ENCODE measurements at places on chromosomes 13 and 19.

DNA sequence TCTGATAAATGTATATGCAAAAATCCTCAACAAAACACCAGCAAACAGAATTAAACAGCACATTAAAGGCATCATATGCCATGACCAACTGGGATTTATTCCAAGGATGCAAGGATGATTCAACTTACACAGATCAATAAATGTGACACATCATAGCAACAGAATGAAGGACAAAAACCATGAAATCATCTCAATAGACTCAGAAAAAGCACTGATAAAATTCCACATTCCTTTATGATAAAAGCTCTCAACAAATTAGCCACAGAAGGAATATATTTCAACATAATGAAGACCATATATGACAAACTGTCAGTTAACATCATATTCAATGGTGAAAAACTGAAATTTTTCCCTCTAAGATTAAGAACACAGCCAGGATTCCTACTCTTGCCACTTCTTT, 691.6 kb downstream of the DIAPH3 start:
- no peak for DNase-seq

DNA sequence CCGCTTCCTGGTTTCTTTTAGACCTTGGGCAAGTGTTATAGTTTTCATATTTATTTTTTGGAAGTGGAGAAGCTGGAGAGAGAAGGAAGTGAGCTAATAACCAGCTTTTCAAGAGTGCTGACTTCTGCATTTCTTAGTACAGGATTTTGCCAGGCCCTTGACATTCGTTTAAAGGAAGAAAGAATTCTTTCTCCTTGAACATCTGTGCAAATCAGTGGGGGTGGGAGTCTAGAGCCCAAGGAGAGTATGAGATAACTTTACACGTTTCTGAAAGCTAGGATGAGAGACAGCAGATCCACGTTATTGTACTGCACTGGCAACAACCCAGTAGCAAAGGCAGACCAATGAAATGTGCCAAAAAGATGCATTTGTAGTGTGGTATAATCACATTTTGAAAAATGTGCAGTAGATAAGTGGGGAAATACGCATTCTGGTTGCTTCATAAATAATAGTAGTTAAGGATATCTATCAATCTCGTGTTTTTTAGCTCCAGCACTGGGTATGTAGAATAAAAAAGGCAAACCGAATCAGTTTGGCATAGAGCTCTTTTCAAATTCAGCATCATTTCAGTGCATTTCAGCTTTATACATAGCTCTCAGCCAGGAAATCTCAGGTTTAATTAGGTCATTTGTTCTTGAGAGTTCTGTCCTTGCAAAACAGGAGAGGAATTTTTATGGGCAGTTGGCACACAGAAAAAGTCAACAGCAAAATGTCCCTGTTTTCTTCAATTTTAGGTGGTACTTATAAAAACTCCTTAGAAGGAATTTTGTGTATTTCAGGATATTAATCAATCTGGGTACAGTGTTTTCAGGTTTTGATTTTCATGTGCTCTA, 4.3 kb downstream of the RNF113B start:
- no peak for DNase-seq

GRCh38 chr19:4012092-4012974, 4.8 kb downstream of the PIAS4 start:
- no peak for DNase-seq

- peak; percentile 7 for DNase-seq
Measured at GRCh38 chr19:51742789-51743188, 8.9 kb downstream of the FPR1 start.

GRCh38 chr19:52270266-52270885, 989 bp downstream of the ZNF766 start:
- peak; percentile 1 for DNase-seq

DNA sequence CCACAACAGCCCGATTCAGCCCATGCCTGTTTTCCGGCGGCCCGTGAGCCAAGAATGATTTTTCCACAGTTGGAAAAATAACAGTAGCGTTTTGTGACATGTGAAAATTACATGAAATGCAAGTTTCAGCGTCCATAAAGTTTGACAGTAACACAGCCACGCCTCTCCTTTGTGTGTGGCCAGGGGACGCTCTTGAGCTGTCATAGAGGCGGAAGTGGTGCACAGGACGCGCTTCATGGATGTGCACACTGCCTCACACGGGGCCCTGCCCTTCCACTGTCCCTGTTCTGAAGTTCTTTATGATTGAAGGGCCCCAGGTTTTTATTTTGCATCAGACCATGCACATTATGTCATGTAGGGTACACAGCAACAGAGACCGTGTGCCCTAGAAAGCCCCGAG, 12.4 kb upstream of the ELAVL1 start:
- DNase-seq: no peak

DNA sequence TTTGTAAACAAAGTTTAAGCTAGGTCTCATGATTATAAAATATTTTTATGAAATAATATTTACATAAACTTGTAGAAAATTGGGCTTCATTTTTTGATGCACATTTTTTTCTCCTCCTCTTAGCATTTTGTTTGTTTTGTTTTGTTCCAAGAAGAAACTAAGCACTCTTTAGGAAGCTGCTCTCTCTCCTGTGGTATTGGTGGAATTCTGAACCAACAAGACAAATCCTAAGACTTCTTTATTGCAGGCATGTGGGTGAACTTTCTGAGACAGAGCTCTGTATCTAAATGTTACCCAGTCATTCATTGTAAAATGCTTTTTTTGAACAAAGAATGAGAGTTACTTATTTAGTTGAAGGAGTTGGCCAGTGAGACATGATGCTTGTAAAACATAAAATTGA, 39.3 kb downstream of the LMO7 start:
- DNase-seq: peak; percentile 36

DNA sequence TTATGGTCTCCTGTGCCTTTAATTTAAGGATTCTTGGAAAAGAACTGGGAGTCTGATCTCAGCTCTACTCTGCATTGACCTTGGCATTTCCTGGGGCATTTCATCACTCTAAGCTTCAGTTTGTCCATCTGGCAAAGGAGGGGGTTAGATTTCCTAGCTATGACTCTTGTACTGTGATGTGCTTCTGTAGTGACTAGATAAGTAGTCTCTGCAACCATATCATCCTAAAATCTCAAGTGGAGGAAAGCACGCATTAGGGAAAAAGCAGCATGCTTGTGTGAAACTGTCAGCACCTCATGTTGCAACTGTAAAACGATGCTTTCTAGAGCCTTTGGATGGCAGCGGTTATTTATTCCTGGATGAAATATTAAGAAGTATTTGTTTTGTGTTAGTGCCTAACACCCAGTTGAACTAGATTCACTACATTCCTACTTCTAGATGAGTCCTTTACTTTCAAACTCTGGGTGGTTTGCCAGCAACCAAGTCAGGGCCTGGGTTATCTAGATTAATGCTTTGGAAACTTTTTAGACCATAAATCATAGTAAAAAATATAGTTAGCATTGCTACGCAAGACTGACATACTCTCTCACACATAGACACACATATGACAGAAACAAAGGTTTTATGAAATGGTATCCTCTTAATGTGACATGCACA, 6.8 kb downstream of the WDFY2 start:
- peak; percentile 70 for DNase-seq

DNA sequence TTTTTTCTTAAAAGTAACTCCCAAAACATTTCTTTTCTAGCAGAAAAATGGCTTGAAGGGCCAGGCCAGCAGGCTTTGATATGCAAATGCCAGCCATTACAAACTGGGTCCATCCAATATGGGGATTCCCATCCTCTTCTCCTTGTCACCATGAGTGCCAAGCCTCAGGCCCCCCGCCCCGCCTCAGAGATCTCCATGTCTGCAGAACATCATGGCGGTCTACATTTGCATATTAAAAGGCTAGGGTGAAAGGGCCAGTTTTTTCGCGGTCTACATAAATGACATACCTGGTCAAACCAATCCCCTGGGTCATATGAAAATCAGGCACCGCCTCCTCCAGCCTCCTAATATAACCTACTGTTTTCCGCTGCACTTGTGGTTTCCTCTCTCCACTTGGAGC, 1327.6 kb downstream of the UQCRFS1 start:
- no peak for DNase-seq

DNA sequence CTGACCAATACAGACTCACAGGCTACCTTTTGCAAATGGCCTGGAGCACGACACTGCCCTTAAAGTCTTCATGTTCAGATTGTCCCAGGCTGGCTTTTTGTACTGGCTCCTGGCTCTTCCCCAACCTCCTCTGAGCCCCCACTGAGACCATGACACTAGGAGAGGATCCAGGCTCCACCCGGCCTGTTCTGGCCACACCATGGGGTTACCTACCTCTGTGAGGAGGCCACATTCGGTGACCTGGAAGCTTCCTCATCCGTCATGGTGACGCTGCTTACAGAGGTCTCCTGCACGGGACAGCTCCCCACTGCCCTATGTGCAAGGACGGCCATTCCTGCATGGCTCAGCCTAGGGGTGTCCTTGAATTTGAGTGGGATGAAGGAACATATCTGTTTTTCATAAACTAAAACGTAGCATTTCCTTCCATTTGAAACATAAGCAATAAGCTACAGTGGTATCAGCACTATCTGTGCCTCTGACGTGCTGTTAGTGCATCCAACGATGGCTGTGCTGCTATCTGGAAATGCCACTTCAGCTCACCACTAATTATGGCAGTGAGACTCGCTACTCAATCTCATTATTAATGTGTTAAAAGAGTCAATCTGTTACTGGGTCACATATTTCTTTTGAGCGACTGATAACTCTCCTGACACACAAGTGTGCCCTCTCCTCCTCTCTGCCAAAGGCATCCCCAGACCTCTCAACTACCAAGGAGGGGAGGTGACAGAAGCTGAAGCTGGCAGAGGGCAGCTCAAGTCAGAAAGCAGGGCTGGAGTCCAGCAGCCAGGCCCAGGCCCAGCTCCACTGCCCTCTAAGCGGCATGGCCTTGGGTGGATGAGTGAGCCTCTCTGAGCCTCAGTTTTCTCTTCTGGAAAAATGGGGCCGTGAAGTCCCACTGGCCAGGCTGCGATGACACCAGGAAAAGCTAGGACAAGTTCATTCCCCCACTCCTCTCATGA, 29.6 kb downstream of the ELL start:
- DNase-seq: no peak

- no peak for DNase-seq
Measured at GRCh38 chr19:1007399-1008251, 7.4 kb downstream of the GRIN3B start.

GRCh38 chr19:48595833-48596232, 10.7 kb upstream of the SPACA4 start:
- no peak for DNase-seq

DNA sequence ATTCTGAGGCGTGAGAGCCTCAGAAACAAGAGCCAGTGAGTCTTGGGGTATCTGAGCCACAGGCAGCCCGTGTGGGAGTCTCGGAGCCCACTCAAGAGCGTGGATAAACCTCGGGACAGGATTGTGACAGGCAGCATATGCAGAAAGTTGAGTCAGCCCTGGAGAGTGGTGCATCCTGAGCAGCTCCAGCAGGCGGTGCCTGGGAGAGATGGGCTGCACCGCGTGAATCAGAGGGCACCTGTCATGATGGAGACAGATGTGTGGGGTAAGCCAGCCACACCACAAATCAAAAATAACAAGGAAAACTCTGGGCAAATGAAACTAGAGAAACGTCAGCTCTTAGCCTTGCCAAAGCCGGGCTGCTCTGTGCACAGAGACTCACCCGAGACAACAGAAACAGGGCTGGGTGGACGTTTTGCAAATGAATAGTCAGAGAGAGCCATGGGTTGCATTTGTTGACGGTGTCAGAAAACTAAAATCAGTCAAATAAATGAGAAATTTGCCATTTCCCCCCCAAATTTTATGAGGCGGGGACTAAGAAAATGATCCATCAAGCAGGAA, 30.0 kb upstream of the POP4 start:
- no peak for DNase-seq

GRCh38 chr13:75771818-75772217, 135.7 kb downstream of the LMO7 start:
- DNase-seq: peak; percentile 95

GRCh38 chr13:70171151-70171550, 62.9 kb upstream of the KLHL1 start:
- DNase-seq: peak; percentile 68

DNA sequence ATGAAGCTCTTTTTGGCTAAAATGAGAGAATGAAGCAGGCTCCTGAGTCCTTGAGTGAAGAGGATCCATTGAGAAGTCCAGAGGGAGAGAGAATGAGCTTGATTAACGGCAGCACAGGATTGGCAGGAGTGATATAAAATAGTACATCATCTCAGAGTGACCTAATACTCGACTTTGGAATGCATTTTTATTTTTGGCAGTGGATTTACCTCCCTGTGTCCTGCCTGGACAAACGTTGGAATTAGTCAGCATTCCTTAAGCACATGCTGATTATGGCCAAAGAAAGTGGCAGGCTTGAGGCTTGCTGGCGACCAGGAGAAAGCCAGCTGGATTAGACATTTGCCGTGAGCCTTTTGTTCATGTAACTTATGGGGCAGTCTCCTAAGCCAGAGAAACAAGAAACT, 22.9 kb downstream of the LRCH1 start:
- DNase-seq: peak; percentile 82
